ENCODE measurements at places on chromosomes 4 and X.

GRCh38 chr4:150974750-150975149 lies 40.3 kb downstream of the LRBA start:
- no peak for DNase-seq

- no peak for DNase-seq
Observed at GRCh38 chrX:81957318-81957717, 755.4 kb downstream of the SH3BGRL start.

GRCh38 chrX:51862920-51863319 lies 30.5 kb upstream of the MAGED1 start:
- no peak for DNase-seq

DNA sequence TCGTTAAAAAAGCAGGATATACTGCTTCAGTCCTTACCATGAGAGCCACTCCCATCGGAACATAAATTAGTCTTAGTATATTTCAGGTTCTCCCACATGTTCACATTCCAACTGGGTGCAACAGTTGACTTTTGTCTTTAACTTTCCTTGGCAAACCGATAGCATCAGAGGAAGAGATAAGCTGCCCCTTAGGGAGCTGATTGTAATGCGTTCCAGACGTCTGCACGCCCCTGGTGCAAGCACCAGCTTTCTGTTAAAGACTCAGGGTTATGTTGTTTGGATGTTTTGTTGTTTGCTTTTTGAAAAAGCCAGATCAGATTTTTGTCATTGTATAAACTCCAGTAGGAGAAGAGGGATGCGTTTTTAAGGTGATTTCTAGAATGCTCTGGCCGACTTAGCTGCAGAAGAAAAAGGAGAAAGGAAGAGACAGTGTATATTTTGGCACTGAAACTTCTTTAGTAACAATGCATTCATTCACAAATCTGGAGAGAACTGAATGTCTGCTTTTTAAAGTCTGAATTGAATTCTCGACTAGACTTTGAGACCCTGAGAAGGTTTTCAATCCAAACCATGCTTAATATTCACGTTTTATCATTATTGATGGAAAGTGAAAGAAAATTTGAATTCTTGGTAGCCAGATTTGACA lies 160.9 kb downstream of the CBR4 start:
- DNase-seq: no peak

DNA sequence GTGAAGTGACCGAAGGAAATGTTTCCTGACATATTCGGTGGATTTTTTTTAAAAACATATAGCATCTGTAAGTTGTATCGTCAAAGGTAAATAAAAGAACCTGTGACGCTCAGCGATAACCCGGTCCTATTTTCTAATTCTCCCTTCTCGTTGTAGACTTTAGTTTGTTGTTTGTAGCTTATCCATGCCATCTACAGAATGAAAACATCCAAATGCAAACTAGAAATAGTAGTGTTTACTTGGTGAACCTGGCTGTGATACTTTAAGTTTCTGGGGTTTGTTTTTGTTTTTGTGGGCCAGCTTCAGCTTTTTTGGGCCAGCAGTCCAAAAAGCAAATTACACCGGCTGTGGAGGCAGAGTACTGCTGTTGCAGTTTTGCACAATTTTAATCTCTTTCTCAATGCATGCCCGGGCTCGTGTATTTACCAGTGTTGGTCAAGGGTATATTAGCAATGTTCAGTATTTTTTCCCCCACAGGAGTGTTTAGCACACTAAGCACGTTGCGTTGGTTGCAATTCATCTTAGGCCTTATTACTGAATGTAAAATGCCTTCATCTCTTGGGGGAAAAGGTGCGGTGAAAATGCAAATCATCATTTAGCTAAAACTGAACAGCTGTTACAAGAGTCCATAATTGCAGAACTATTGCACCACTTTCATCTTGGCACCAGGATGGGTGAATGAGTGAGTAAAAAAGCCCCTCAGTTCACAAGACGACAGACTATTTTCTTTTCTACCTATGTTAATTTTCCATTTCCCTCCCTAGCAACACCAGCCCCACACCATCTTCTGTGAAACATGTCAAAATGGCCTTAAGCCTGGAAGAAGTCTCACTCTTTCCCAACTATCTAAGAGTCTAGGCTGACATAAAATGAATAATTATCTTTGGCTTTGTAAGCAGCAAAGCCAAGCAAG lies 1.7 kb upstream of the CNOT6L start:
- DNase-seq: peak; percentile 37

DNA sequence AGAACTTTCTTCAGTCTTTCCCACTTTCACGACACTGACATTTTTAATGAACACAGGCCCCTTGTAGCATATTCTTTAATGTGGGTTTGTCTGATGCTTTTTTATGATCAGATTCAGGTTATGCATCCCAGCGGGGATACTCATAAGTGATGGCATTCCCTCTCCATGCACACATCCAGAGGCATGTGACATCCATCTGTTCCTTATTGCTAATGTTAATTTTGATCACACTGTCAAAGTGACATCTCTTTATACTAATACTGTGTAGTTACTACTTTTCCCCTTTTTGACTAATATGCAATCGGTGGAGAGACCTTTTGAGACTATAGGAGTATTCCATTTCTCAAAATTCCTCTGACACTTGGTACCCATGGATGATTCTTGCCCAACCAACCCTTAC lies 43.8 kb upstream of the HS3ST1 start:
- no peak for DNase-seq

DNA sequence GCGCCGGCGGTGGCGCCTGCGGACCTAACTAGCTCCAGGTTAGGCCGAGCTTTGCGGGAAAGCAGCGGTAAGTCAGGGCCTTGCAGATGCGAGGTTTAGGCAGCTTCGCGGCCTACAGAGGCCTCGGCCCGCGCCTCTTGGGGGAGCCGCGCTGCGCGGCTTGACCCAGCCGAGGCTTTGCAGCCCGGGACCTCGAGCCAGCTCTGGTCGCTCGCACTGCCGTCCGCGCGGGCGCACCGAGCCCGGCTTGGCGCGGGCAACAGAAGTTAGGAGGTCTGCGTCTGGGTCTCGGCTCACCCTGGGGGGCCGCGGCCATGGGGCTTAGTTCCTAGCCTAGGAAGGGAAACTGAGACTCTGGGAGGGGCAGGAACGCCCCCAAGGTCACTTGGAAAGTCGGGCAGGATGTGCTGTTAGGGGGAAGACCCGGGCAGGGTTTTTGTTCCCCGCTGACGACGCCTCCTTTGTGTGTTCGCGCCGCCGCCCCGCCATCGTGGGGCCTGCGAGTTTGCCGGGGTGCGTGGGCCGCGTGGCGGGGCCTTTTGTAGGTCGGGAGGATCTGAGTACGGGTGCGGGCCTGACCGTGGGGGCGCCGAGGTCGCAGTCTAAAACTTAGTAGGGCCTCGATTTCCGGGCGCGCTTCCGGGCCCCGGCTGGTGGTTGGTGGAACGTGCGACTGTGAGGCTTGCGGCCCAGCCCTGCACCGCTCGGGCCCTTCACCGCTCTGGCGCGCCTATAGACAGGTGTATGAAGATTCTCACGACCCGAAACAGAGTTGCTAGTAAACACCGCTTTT lies 482 bp downstream of the RNF4 start:
- peak; percentile 70 for DNase-seq

- no peak for DNase-seq
Observed at GRCh38 chrX:134794692-134795091, 136.4 kb upstream of the PLAC1 start.

GRCh38 chrX:6505960-6506359 lies 29.0 kb downstream of the VCX3A start:
- no peak for DNase-seq

- DNase-seq: no peak
Observed at GRCh38 chr4:136369073-136369472, 1163.2 kb downstream of the PCDH18 start.

GRCh38 chrX:10176121-10177003 lies 19.6 kb downstream of the CLCN4 start:
- no peak for DNase-seq

Data from CD4-positive, alpha-beta T cell treated with Interleukin-1 beta for 1 hour (primary cell).